Activated naive CD8-positive, alpha-beta T cell treated with anti-CD3 and anti-CD28 coated beads for 36 hours (primary cell): ENCODE measurements at places on chromosomes 2 and 18. TPM values are rescaled to one million over a fixed set of nuclear protein-coding genes. Genes with fewer than 3 reads are reported as not detected.

DNA sequence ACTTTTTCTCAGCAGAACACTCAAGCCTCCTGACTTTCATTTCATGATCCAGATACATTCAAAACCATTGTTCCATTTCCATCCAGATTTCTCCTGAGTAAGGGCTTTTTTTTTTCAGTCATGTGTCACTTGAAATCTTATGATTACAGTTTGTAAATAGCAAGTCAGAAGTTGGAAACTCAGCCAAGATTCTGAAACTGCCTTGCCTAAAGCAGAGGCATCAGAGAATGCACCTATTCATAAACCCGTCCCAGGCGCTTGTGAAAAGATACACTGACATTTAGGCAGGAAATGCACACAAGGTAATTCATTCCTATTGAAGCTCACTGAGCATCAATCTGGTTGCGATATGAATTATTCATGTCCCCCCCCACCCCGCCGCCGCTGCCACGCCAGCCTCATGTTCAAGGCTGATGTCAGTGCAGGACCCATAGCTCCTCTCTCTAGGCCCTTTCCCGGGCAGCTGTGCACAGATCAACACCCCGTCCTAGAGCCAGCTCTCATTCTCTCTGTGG lies 30.4 kb upstream of the MGAT4A start:
- H3K4me1 ChIP-seq, result peaks cover 55% of the 10 kb centered on the region
- peak; percentile 68 for DNase-seq
- H3K27ac ChIP-seq, result peak overlapping the region; percentile 75
- no peaks in the 10 kb centered on the region for H3K27me3 ChIP-seq

- H3K27ac ChIP-seq, result no peak overlapping the region
- no peak overlapping the region for H3K4me3 ChIP-seq
- no peak for DNase-seq
- no peaks in the 10 kb centered on the region for H3K27me3 ChIP-seq
- H3K36me3 ChIP-seq, result no peaks in the 10 kb centered on the region
- H3K4me1 ChIP-seq, result no peaks in the 10 kb centered on the region
These were observed 145.4 kb upstream of the TWIST2 start for GRCh38 chr2:238702276-238703052.

- H3K4me1 ChIP-seq, result no peaks in the 10 kb centered on the region
- no peaks in the 10 kb centered on the region for H3K27me3 ChIP-seq
- H3K36me3 ChIP-seq, result no peaks in the 10 kb centered on the region
These were observed 25.3 kb upstream of the RPL31 start for GRCh38 chr2:100976645-100977391.

DNA sequence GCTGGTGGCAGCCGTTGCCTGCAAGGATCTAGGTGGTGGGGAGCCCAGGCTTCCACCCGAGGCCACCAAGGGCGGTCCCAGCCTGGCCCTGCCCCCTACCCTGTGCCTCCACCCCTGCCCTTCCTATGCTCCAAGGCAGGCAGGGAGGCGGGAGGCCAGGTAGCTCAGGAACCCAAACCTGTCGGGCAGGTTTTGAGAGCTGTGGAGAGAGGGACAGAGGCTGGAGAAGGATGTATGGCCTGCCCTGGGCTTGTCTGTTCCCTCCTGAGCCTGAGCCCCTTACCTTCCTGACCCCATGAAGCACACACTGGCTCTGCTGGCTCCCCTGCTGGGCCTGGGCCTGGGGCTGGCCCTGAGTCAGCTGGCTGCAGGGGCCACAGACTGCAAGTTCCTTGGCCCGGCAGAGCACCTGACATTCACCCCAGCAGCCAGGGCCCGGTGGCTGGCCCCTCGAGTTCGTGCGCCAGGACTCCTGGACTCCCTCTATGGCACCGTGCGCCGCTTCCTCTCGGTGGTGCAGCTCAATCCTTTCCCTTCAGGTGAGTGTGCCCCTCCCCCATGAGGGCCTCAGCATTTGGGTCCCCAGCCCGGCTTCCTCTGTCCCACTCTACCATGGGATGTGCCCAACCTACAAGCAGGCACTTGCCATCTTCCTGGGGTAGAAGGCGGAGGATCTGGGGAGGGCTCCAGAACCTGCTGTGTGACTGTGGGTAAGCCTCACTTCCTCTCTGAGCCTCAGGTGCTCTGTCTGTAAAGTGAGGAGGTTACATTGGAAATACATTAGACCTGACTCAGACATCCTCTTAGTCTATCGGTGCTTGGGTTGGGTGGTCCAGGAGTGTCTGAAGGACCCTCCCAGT lies at the start of gene PROM2:
Gene PROM2 (plus strand): TSS at position 159 of the 860 bp plus-strand sequence. CDS start 137 bp downstream, at position 296.
- no peak for DNase-seq
- H3K4me3 ChIP-seq, result no peak within 1 kb of the TSS
- no peaks in the 10 kb centered on the region for H3K27me3 ChIP-seq
- H3K4me1 ChIP-seq, result no peaks in the 10 kb centered on the region
- no peaks in the 10 kb centered on the region for H3K36me3 ChIP-seq

DNA sequence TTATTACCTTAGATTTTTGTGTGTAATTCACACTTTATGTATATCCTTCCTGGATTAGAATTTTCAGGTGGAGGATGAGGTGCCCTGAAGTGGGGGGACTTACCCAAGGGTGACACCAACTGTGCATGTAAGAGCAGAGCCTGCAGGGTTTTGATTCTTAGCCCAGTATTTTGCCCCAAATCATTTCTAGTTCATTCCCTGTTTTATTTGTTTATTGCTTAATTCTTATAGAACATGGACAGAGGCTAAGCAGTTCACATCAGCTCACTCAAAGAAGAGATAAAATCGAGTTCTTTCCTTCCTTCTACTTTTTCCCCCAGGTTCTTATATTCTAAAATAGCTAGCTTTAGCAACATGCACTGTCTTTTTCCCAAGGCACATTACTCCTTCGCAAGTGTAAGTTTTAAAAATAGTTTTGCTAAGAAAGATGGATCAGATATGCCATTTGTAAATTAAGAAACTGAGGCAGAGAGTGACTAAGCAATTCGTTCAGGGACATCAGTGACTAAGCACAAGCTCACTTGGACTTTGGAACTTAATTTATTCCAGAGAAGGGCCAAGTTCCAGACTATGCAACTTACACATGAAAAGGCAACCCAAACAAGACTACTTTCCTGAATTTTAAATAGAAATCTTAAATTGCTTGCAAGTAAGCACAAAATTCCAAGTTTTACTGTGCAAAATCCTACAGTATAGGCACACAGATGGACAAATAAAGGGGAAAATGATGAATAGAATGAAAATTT lies 427.9 kb upstream of the POU3F3 start:
- H3K4me3 ChIP-seq, result no peak overlapping the region
- H3K36me3 ChIP-seq, result no peaks in the 10 kb centered on the region
- peaks cover 9% of the 10 kb centered on the region for H3K27me3 ChIP-seq
- no peaks in the 10 kb centered on the region for H3K4me1 ChIP-seq

- peak overlapping the region; percentile 34 for H3K27ac ChIP-seq
- H3K27me3 ChIP-seq, result no peaks in the 10 kb centered on the region
- no peak overlapping the region for H3K4me3 ChIP-seq
- no peak for DNase-seq
- peaks cover 16% of the 10 kb centered on the region for H3K4me1 ChIP-seq
These were observed 69.5 kb downstream of the GPD2 start for GRCh38 chr2:156505696-156506095.

DNA sequence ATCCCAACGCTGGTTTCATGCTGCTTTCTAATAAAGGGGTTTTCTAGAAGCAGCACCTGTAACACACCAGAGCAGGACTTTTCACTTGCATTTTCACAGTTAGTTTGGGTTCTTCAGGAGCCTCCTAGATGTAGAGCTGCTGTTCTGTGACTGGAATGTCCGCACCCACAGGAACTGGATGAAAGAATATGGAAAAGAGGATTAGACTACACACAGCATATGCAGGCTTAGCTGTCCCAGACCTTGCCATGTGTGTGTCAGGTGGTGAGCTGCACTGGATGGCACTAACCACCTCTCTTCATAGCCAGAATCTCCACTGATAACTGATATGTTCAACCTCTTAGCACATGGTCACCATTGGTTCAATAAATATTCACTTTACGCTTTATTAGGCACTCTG lies 112.1 kb upstream of the POU3F3 start:
- no peaks in the 10 kb centered on the region for H3K4me1 ChIP-seq
- H3K4me3 ChIP-seq, result no peak overlapping the region

DNA sequence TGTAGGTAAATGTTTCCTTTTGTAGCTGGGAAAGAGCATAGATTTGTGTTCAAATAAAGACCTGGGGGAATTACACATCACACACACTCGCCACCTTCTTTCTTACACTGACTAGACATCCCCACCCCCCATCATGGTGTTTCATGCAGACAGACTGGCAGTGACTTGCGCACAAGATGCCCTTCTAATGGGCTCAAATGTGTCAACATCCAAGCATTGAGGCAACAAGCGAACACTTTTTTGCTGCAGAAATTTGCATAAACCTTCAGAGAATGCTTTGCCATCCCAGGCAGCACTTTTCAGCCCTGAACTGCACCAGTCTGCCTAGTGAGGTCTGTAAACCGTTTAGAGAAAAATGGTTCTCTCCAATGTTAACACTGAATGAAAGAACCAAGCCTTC lies 4.5 kb downstream of the HOXD8 start:
- H3K36me3 ChIP-seq, result peaks cover 8% of the 10 kb centered on the region
- peaks cover 31% of the 10 kb centered on the region for H3K4me1 ChIP-seq
- no peak overlapping the region for H3K27ac ChIP-seq
- H3K4me3 ChIP-seq, result no peak overlapping the region
- DNase-seq, result no peak
- H3K27me3 ChIP-seq, result peaks cover 89% of the 10 kb centered on the region

DNA sequence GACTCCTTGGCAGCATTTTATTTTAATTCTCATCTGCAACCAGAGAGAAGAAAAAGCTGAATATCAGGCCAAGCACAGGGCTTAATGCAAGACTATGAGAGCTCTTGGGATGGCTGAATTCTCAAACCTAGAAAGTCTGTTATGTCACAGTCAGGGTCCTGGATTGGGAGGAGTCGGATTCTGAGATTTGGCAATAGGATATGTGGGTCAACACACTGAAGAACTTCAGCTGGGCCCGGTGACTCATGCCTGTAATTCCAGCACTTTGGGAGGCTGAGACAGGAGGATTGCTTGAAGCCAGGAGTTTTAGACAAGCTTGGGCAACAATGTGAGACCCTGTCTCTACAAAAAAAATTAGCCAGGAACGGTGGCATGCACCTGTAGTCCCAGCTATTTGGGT lies 102.4 kb downstream of the COL3A1 start:
- H3K27me3 ChIP-seq, result no peaks in the 10 kb centered on the region
- H3K27ac ChIP-seq, result no peak overlapping the region
- H3K36me3 ChIP-seq, result no peaks in the 10 kb centered on the region
- no peak overlapping the region for H3K4me3 ChIP-seq
- no peak for DNase-seq
- no peaks in the 10 kb centered on the region for H3K4me1 ChIP-seq

MYOM1 gene
- total RNA-seq, result 0.60 TPM

VWA3B gene
- total RNA-seq, result not detected

GALR1 gene
- not detected for total RNA-seq

ESPNL gene
- total RNA-seq, result not detected

STPG4 gene
- not detected for total RNA-seq

SIX3 gene
- not detected for total RNA-seq

PTPN18 gene
- total RNA-seq, result 37.2 TPM

FHL2 gene
- total RNA-seq, result 4.7 TPM

BCL2 gene
- total RNA-seq, result 62.8 TPM
